Fibroblast of skin of back (primary cell): ENCODE measurements at places on chromosomes 12 and 14.

GRCh38 chr12:90974286-90974685 lies 19.3 kb upstream of the CCER1 start:
- peak; percentile 83 for DNase-seq

- no peak for DNase-seq
These were observed 371.8 kb downstream of the BTG1 start for GRCh38 chr12:91773749-91774429.

GRCh38 chr14:94925416-94926173 lies 155.7 kb upstream of the GSC start:
- no peak for DNase-seq

DNA sequence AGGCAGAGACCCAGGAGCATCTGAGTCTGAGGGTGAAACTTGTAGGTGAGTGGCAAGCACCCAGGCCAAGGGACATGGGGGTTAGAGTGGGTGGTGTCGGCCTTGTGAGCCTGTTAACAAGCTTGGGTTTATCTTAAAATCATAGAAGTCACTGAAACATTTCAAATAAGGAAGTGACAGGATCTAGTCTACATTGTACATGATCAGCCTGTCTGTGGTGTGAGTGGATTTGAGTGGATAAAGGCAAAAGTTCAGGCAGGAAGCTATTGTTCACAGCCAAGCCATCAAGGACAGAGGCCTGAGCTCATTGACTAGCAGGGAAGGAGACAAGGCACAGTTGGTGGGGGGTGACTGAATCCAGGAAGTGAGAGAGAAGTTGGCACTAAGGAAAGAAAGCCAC lies 59.3 kb upstream of the FKBP4 start:
- no peak for DNase-seq

DNA sequence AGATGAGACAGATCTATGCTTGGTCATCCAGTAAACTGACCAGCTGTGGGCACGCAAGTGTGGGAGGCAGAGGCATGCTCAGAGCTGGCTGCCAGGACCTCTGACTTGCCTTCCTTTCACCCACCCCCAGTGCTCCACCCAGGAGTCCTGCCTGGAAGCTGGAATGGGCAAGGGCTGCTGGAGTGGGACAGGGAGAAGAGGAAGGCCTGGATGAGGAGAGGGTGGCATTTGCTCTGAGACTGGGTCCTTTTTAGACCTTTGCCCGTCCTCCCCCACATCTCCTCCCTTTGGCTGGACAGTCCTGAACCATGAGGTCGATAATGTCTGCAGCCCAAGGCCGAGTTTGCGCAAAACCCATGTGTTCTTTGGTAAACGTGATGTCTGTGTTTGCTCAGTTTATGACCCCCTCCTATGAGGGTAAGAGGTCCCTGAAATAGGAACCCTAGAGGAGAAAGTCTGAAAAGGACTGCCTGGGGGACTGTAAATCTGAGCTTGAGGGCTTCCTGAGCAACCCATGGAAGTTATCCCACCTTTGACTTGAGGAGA lies 3.8 kb upstream of the INHBE start:
- no peak for DNase-seq
